ENCODE measurements at places on chromosomes 2 and 18.

- no peaks in the 10 kb centered on the region for H3K27me3 ChIP-seq
- H3K36me3 ChIP-seq, result no peaks in the 10 kb centered on the region
- H3K4me1 ChIP-seq, result peaks cover 30% of the 10 kb centered on the region
- no peak for DNase-seq
- H3K27ac ChIP-seq, result no peak overlapping the region
Observed at GRCh38 chr2:16622399-16622968, 43.1 kb downstream of the CYRIA start.

DNA sequence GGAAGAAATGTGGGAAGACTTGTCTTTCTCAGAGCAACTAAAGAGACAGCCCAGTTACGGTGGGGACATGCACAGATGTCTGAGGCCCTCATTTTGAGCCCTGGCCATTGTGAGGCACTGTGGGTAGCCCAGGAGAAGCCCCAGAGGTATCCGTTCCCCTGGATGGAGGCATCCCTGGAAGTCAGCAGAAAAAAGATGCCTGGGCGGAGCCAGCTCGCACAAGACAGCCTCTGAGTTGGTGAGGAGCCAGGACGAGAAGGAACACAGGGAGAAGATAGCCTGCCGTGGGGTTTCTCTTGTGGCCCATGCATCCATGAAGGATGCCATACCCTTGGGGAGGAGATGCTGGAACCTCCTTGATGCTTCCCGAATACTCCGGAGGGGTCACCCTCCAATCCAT, 56.9 kb upstream of the SEMA4C start:
- no peak overlapping the region for H3K27ac ChIP-seq
- no peaks in the 10 kb centered on the region for H3K36me3 ChIP-seq
- DNase-seq, result no peak

DNA sequence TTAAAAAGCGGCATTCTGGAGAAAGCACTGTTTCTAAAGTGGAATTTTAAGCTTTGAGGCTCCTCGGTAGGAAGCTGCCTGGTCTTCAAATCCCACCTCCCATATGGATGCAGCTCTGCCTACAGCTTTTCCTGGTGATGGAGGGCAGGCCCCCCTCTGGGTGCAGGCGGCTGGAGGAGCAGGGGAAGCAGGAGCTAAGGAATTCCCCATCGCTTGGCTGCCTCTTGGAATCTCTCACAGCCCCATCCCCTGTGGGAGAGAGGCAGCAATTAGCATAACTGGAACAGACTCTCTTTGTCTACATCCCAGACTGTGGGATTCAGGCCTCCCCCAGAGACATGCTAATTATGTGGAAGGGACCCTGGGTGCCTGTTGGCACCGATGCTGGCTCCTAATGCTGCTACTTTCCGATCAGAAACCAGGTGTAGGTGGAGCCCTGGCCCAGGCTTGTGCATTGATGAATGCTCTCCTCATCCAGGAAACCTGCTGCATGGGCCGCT, 51.3 kb downstream of the LIPG start:
- no peak overlapping the region for H3K27ac ChIP-seq
- H3K27me3 ChIP-seq, result no peaks in the 10 kb centered on the region

DNA sequence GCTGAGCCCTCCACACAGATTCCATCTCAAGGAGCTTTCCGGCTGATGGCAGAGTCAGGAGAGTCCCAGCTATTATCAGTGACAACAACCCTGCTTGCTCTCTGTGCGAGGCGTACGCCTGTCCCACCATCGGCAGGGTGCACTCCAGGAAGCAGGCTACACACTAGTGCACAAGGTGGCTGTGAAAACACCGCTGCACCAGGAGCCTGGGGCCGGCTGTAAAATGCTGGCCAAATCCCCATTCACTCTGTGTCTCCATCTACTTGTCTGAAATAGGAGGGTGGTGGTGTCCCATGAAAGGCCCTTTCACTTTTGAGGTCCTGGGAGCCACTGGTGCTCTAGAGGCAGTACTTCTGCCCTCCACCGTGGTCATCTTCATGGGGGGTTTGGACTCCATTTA, 183.2 kb upstream of the SMAD2 start:
- no peaks in the 10 kb centered on the region for H3K36me3 ChIP-seq
- H3K27ac ChIP-seq, result no peak overlapping the region
- H3K4me3 ChIP-seq, result no peak overlapping the region
- H3K4me1 ChIP-seq, result no peaks in the 10 kb centered on the region
- H3K27me3 ChIP-seq, result no peaks in the 10 kb centered on the region

DNA sequence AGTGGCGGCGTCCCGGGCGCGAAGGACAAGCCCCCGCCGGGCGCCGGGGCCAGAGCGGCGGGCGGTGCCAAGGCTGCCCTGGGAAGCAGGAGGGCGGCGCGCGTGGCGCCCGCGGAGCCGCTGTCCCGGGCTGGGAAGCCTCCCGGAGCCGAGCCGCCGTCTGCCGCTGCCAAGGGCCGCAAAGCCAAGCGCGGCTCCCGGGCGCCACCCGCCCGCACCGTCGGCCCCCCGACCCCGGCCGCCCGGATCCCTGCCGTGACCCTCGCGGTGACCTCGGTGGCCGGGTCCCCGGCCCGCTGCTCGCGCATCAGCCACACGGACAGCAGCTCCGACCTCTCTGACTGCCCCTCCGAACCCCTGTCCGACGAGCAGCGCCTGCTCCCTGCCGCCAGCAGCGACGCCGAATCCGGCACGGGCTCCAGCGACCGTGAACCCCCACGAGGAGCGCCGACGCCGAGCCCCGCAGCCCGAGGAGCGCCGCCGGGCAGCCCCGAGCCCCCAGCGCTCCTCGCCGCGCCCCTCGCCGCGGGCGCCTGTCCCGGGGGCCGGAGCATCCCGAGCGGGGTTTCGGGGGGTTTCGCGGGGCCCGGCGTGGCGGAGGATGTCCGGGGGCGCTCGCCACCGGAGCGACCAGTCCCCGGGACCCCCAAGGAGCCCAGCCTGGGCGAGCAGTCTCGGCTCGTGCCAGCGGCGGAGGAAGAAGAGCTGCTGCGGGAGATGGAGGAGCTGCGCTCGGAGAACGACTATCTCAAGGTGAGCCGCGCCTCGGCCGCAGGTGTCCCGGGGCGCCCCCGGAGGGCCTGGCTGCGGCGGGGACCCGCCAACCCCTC, 820 bp downstream of the MTCL1 start:
- peaks cover 51% of the 10 kb centered on the region for H3K27me3 ChIP-seq
- peak overlapping the region; percentile 29 for H3K4me3 ChIP-seq
- peak; percentile 20 for DNase-seq
- H3K36me3 ChIP-seq, result no peaks in the 10 kb centered on the region
- no peak overlapping the region for H3K27ac ChIP-seq

DNA sequence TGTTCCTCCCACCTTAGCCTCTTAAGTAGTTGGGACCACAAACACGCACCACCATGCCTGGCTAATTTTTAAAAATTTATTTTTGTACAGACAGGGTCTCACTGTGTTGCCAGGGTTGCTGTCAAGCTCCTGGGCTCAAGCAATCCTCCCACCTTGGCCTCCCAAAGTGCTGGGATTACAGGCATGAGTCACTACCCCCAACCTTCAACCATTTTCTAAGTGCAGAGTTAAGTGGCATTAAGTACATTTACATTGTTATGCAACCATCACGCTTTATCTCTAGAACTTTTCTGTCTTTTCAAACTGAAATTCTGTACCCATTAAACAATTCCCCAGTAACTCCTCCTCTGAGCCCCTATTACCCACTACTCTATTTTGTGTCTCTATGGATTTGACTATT, 45.9 kb upstream of the AFF3 start:
- no peaks in the 10 kb centered on the region for H3K36me3 ChIP-seq
- no peak overlapping the region for H3K27ac ChIP-seq
- no peaks in the 10 kb centered on the region for H3K4me1 ChIP-seq
- H3K4me3 ChIP-seq, result no peak overlapping the region
- no peaks in the 10 kb centered on the region for H3K27me3 ChIP-seq

- no peak for DNase-seq
- no peaks in the 10 kb centered on the region for H3K4me1 ChIP-seq
- H3K36me3 ChIP-seq, result no peaks in the 10 kb centered on the region
- H3K27ac ChIP-seq, result no peak overlapping the region
Observed at GRCh38 chr2:179429060-179429471, 164.4 kb upstream of the SESTD1 start.

DNA sequence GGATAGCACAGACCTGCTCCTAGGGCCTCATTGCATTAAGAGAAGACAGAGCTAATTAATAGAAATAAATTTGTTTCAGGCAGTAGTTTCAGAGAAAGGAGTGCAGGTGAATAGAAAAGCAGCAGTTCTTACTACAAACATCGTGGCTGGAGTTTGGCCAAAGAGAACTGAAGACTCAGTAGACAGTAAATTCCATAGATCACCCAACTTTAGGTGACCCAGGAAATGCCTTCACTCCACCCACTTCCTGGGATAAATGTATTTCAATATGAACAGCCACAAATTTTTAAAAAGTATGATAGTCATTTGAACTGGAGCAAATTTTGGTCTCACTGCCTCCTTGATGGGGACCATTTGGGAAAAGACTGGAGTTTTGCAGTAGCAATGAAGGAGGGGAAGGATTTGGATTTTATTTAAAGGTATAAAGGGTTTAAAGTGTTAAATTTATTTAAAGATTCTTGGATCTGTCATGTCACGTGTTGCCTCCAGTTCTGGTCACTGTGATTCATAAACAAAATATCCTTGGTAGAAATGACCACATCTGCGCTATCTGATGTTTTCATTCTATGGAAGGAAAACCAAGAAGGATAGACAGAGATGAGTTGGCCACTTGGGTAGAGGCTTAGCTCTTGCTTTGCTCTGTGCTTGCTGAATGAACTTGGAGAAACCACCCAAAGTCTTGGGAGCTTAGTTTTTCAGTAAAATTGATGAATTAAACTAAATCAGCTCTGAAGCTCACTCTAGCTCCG, 390.2 kb downstream of the THSD7B start:
- no peaks in the 10 kb centered on the region for H3K27me3 ChIP-seq
- H3K36me3 ChIP-seq, result no peaks in the 10 kb centered on the region
- no peak for DNase-seq
- H3K4me1 ChIP-seq, result no peaks in the 10 kb centered on the region
- no peak overlapping the region for H3K27ac ChIP-seq

- no peaks in the 10 kb centered on the region for H3K27me3 ChIP-seq
- H3K4me3 ChIP-seq, result no peak overlapping the region
- H3K36me3 ChIP-seq, result no peaks in the 10 kb centered on the region
- no peak for DNase-seq
- no peaks in the 10 kb centered on the region for H3K4me1 ChIP-seq
- no peak overlapping the region for H3K27ac ChIP-seq
Observed at GRCh38 chr2:54787755-54788366, 64.4 kb downstream of the EML6 start.

DNA sequence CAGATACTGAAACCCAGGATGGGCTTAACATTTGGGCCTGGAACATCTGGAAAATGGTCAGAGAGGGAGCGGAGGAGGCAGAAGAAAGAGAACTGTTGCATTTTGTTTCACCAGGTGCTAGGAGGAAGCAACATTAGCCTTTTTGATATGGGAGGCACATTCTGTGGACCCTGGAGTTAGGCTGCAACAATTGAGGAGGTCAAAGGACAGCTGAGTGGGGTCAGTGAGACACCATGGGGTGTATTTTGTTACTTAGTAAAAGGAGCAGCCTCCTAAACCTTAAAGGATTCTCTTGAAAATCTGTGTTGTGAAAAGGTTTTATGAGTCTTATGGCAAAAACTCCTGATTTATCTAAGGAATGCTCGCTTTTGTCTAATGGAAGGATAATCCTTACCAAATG, 124.9 kb downstream of the GREB1L start:
- H3K4me3 ChIP-seq, result no peak overlapping the region
- H3K36me3 ChIP-seq, result no peaks in the 10 kb centered on the region
- DNase-seq, result no peak
- no peak overlapping the region for H3K27ac ChIP-seq
- H3K27me3 ChIP-seq, result peaks cover 8% of the 10 kb centered on the region

GRCh38 chr2:165678882-165679281, 115.2 kb downstream of the GALNT3 start:
- H3K27me3 ChIP-seq, result no peaks in the 10 kb centered on the region
- DNase-seq, result no peak
- H3K27ac ChIP-seq, result no peak overlapping the region
- H3K36me3 ChIP-seq, result no peaks in the 10 kb centered on the region

DNA sequence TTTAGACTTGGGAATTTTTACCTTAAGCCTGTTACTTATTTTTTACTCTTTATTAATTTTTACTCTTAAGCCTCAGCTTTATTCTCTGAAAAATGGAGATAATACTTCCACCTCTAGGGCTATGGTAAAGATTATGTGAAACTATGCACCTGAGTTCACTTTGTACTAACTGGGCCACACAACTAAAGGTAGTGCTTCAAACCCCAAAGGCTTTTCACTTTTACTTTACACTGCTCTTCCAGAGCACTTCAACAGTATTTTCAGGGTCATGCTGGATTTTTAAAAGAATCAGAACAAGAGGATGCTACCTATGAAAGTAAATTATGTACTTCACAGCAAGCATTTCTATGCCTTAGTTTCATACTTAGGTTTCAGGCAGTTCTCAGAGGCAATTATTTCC, 27.8 kb downstream of the MEX3C start:
- H3K4me1 ChIP-seq, result no peaks in the 10 kb centered on the region
- H3K36me3 ChIP-seq, result peaks cover 3% of the 10 kb centered on the region
- H3K4me3 ChIP-seq, result no peak overlapping the region
- no peaks in the 10 kb centered on the region for H3K27me3 ChIP-seq

DNA sequence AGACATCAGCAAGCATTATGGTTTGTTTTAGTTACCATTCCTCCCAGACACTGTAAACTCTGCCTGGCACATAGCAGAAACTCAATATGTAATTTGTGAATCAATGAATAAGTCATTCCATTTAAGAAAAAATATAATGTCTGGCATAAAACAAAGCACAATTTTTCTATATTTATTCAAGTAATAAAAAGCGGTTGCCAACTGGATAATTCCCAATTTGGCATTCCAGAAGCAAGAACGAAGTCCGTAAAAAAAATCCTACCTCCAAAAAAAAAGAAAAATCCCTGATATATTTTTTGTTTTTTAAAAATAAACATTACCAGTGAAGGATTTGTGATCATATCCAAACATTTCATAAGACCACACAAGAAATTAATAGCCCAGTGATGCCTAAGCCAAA, 351.3 kb upstream of the LRRTM4 start:
- H3K36me3 ChIP-seq, result no peaks in the 10 kb centered on the region
- no peaks in the 10 kb centered on the region for H3K27me3 ChIP-seq
- no peak overlapping the region for H3K27ac ChIP-seq
- no peaks in the 10 kb centered on the region for H3K4me1 ChIP-seq

- no peak overlapping the region for H3K27ac ChIP-seq
- no peak overlapping the region for H3K4me3 ChIP-seq
- no peak for DNase-seq
- no peaks in the 10 kb centered on the region for H3K4me1 ChIP-seq
- H3K36me3 ChIP-seq, result no peaks in the 10 kb centered on the region
- H3K27me3 ChIP-seq, result no peaks in the 10 kb centered on the region
Observed at GRCh38 chr18:59466980-59467379, 107.9 kb upstream of the LMAN1 start.

All from CD4-positive, alpha-beta T cell (primary cell).